Activated CD8-positive, alpha-beta memory T cell treated with anti-CD3 and anti-CD28 coated beads for 4 hours (primary cell): ENCODE measurements at places on chromosomes 3 and 15.

GRCh38 chr15:96162322-96162721 lies 168.2 kb upstream of the NR2F2 start:
- no peak for DNase-seq

DNA sequence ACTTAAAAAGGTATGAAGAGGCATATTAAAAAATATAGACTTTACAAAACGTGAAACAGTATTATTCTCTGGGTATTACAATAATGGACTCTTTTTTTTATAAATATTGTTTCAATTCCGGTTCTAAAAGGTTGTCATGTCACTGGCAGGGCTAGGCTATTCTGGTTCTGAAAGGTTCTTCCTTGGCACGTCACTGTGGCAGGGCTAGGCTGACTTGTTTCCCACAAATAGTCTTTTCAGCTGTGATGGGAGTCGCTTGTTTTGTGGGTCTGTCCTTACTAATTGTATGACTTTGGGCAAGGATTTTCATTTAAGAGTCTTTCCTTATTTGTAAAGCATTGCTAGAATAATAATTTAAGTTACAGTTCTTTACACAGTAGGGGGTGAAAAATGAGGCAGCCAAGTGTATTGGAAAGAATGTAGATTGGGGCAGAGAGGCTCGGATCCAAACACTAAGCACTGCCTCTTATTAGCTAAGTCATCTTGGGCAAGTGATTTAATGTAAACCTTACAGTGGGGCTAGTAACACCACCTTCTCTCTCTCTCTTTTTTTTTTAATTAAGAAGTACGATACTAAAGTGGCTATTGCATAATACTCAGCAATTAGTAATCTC lies 12.4 kb upstream of the MELTF start:
- DNase-seq = no peak

- no peak for DNase-seq
These were observed 3.6 kb upstream of the EIF4E3 start for GRCh38 chr3:71728632-71729342.

- peak; percentile 1 for DNase-seq
These were observed at the start of gene LARP6 for GRCh38 chr15:70853973-70854665. TSS of gene LARP6 (minus strand) at chr15:70854157. CDS start at chr15:70854088, 69 bp downstream.

- no peak for DNase-seq
These were observed 17.0 kb downstream of the KLHL6 start for GRCh38 chr3:183538486-183538885.
